ENCODE measurements at places on chromosomes 12 and 14. TPM values are rescaled to one million over a fixed set of nuclear protein-coding genes. Genes with fewer than 3 reads are reported as not detected.

The TM7SF3 gene
- 82.8 TPM for total RNA-seq

The TROAP gene
- total RNA-seq: 2.0 TPM

The MGAT4C gene
- 0.60 TPM for total RNA-seq

The GALNT9 gene
- total RNA-seq: 0.12 TPM

The TPPP2 gene
- 0.81 TPM for total RNA-seq

The SMAGP gene
- total RNA-seq: 40.4 TPM

The GPRC5D gene
- not detected for total RNA-seq

The AKAP3 gene
- 1.0 TPM for total RNA-seq

The LRRK2 gene
- total RNA-seq: 28.7 TPM

The RBP5 gene
- total RNA-seq: 7.1 TPM

The PAPOLA gene
- total RNA-seq: 175 TPM

The GARIN6 gene
- not detected for total RNA-seq

The KCNJ8 gene
- total RNA-seq: 15.0 TPM

The OVCH1 gene
- total RNA-seq: not detected

The TSPAN9 gene
- total RNA-seq: 38.7 TPM

The GPR68 gene
- total RNA-seq: 1.6 TPM

The TTC9 gene
- total RNA-seq: 8.1 TPM

The KLRC2 gene
- 0.32 TPM for total RNA-seq

The FSCB gene
- not detected for total RNA-seq

The MANSC4 gene
- total RNA-seq: not detected

The NCAPD2 gene
- total RNA-seq: 36.6 TPM

The C12orf54 gene
- total RNA-seq: not detected

The KRT6A gene
- not detected for total RNA-seq

The KRT7 gene
- 335 TPM for total RNA-seq

The SYCP3 gene
- 0.32 TPM for total RNA-seq

The SLC17A8 gene
- not detected for total RNA-seq

The KRT79 gene
- not detected for total RNA-seq

The ATP5MC2 gene
- total RNA-seq: 318 TPM

The OR4E2 gene
- total RNA-seq: not detected
